ENCODE measurements at places on chromosomes 6 and 20.

- DNase-seq = no peak
Observed at GRCh38 chr6:152368751-152369624, 268.2 kb downstream of the SYNE1 start.

GRCh38 chr6:138651491-138651890 is 122.1 kb upstream of the CCDC28A start:
- DNase-seq = no peak

DNA sequence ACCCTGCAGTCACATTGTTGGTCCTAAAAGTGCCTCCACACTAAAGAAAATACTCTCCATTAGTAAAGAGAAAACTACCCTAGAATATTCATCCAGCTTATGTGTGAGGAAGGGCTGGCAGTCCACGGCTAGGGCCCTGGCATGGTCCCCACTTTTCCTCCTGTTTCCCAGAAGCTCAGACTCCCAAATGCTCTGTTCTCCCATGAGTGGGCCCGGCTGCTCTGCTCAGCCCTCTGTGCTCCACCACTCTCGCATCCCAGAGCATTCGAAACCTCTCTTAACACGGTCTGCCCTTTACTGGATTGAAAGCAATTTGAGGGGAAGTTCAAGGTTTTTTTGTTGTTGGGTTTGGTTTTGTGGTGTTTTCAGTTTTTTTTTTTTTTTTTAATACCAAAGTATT is 61.8 kb downstream of the APCDD1L start:
- DNase-seq = no peak

DNA sequence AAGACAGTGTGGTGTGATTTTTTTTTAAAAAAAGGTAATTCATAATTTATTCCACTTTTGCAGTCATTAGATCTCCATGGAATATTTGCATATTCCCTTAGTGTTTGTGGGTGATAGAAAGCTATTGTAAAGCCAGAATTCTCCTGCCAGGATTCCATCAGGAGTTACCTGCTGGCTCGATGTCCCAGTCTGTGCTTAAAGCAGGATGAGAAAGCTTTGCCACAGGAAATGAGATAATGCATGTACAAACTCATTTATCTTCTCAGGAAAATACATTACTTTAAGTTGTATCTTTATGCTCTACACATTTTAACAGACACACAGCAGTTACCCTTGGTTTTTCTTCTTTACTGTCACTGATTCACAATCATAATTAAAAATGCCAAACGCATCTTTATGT is 553.0 kb downstream of the CD109 start:
- DNase-seq = no peak

GRCh38 chr6:149259753-149260152 is 57.8 kb upstream of the TAB2 start:
- DNase-seq = no peak

- no peak for DNase-seq
Observed at GRCh38 chr20:20786428-20786827, 74.0 kb upstream of the RALGAPA2 start.

- no peak for DNase-seq
Observed at GRCh38 chr6:109336221-109336961, 45.9 kb downstream of the CD164 start.

- DNase-seq = no peak
Observed at GRCh38 chr20:57024849-57025248, 241.6 kb downstream of the BMP7 start.

- peak; percentile 84 for DNase-seq
Observed at GRCh38 chr6:132512638-132513632, at the start of gene STX7. Gene STX7 (minus strand): TSS chr6:132513116. CDS start chr6:132503530, 9,586 bp downstream.

DNA sequence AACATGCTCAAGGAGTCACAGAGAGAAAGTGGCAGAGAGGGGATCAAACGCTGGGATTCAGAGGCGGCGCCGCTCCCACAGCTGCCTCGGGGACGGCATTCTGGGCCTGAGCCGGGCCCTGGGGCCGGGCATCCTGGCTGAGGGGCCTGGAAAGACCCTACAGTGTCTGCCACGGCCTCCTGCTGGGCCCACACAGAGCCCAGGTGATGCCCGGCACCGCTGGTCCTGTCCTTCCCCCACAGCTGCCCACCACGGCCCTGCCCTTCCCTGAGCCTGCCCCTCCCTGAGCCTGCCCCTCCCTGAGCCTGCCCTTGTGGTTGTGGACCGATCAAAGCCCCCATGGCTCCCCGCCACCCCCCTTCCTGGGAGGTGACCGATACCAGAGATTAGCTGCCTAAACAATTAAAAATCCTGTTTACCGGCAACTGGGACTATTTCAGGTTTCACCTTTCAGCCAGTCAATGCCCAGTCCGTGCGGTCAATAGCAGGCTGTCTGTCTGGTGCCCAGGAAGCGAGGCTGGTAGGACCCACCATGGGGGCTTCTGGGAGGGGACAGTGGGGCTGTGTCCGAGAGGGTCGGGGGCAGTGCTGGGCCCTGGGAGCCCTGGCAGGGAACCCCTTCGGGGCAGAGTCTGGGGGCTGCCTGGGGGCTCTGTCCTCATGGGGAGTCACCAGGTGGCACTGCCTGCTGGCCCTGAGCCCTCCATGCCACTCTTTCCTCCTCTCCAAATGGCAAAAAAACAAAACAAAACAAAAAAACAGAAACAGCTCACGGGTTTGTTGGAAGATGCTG is 55.4 kb upstream of the GATA5 start:
- DNase-seq = no peak

DNA sequence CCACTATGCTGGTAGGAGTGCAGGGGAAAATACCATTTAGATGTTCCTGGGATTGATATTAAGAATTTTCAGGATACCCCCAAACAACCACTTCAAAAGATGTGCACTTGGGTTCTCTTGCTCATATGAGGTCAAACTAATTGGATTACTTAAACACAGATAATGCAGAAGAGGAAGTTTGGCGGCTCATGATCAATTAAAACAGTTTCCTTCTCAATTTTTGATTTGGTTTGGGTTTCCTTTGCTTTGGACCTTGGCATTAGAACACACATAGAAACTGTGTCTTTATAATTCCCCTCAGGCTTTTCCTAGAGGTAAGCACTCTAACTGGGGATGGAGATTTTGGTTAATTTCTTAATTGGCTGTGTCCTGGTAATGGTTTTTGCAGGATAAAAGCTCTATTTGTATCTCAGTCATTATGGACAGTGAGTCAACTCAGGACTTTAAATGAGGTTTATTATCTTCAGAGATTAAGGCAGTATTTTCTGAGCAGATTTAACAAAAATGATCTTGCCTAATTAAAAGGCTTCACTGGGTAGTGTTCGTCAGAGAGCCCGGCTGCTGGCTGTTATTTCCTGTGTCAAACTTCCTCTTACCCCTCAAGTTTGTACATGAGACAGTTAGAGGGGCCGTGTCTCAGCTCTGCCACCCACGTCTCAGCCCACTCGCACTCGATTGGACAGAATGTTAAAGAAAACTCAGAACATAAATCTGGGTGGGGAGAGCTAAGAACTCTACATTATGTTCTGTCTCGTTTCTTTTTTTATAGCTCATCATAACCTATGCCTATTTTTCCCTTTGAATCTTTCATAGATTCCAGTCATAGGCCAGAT is 50.3 kb upstream of the PREP start:
- DNase-seq = no peak

DNA sequence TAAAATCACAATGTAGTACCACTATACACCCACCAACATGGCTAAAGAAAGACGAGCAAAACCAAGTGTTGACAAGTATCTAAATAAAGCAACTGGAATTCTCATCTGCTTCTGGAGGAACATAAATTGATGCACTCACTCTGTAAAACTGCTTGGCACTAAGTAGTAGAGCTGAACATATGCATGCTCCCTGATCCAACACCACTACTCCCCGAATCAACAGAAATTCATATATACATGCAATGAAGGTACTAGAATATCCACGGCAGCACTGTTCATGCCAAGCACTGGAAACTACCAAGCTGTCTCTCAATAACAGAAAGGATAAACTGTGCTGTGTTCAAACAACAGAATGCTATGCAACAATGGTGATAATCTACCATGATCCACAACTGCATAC is 219.5 kb upstream of the RIN2 start:
- no peak for DNase-seq

DNA sequence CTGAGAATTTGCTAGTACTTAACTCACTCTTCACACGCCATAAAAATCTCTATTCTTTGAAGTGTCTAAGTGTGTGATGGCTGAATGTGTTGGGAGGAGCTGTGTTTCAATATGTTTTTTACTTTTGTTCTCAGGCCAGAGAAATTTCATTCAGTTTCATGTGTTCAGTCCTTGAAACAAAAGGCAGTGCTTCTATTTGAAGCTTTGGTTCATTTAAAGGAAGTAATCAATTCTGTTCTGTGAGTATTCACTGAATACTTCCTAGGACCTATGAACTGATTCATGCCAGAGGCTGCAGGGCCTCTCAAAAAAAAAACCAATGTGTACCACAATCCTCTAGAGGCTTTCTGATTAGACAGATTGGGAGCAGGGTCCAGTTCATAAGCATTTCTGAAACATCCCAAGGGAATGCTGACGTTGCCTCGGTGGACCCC is 12.4 kb upstream of the F13A1 start:
- DNase-seq = no peak

DNA sequence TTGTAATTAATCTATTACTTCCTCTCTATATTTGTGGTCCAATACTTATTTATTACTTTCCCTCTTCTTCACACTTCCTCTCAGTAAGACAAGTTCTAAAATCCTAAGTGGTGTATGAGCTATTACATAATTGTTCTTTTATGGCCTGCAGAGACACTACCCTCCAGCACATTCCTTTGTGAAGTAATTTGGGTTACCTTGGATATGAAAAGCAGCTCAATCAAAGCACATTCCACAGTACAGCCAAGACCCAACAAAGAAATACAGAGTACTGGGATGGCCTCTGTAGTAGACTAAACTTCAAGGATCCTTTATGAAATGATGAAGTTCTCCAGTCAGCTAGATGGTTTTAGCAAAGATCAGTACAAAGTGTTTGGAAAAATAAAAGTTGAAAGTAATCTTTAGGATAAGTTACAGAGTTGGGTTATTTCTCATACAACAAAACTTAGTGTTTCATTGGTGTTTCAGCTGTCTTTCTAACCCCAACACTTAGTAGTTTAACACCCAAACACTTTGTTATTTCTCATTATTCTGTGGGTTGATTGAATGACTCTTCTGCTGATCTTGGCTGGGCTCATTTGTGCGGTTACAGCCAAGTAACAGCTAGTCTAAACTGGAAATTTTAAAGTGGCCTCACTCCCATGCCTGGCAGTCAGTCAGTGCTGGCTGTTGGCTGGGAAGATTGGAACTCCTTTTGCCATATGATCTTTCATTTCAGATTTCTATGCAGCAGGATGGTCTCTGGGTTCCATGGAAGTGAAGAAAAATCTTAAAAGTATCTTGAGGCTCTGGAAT is 161.5 kb upstream of the POU3F2 start:
- DNase-seq = no peak

- DNase-seq = no peak
Observed at GRCh38 chr6:53547166-53547810, 2.4 kb upstream of the GCLC start.

DNA sequence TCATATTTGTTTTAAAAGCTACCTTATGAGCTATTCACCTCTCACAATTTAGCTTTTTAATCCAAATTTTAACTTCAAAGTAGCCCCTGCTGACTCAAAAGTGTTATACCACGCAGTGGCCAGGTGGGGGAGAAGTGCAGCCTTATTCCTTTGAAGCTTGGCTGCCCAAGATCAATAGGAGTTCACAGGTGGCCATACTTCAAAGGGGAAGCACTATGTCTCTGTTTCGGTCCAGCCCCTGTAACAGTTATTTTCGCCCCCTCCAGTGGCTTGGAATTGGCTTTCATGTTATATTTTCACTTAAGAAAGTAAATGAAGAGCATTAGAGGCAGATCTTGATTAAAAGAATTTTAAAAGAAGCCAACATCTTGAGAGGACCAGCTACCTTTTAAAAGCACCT is 608.4 kb downstream of the EPHA7 start:
- no peak for DNase-seq

DNA sequence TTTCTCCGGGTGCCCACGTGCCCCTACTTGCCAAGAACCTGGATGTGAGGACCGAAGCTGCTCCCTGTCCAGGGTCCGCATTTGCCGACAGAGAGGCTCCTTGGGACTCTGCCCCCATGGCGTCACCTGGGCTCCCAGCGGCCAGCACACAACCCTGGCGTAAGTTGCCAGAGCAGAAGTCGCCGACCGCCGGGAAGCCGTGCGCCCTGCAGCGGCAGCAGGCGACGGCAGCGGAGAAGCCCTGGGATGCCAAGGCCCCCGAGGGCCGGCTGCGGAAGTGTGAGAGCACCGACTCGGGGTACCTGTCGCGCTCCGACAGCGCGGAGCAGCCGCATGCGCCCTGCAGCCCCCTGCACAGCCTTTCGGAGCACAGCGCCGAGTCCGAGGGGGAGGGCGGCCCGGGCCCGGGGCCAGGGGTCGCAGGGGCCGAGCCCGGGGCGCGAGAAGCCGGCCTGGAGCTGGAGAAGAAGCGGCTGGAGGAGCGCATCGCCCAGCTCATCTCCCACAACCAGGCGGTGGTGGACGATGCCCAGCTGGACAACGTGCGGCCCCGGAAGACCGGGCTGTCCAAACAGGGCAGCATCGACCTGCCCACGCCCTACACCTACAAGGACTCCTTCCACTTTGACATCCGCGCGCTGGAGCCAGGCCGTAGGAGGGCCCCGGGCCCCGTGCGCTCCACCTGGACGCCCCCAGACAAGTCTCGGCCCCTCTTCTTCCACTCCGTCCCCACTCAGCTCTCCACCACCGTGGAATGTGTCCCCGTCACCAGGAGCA is 28.3 kb downstream of the ZNF831 start:
- no peak for DNase-seq

- no peak for DNase-seq
Observed at GRCh38 chr6:156154896-156155295, 622.3 kb upstream of the ARID1B start.

GRCh38 chr6:43771858-43772680 is 2.1 kb downstream of the VEGFA start:
- DNase-seq = no peak

DNA sequence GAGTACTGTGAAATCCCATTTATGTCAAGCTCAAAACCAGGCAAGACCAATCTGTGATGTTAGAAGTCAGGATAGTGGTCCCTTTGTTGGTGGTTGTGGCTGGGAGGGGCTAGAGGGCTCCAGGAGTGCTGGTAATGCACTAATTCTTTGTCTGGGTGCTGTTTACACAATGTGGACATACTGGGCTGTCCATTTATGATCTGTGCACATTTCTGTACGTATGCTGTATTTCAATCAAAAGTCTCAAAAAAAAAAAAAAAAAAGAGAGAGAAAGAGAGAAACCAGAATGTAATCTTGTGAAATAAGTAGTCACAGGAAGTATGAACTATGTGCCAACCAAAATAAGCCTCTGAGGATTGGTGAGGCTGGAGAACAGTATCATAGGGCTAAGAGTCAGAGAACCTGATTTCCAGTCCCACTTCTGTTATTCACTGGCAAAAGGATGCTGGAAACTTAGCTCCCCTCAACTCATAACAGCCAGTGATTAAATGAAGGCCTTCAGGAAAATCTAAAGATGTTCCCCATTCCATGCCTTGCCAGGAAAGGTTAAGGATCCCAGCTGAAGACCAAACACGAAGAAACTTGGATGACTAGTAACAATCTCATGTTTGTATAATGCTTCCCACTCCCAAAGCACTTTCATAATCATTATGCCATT is 19.6 kb upstream of the TRAM2 start:
- DNase-seq = no peak
